ENCODE measurements at places on chromosomes 4 and X.

GRCh38 chr4:177119021-177119471 lies 190.6 kb upstream of the NEIL3 start:
- no peak for DNase-seq

- DNase-seq, result no peak
Observed at GRCh38 chr4:153814789-153815188, 25.9 kb upstream of the SFRP2 start.

GRCh38 chr4:53816561-53816960 lies 225.3 kb upstream of the LNX1 start:
- no peak for DNase-seq

- no peak for DNase-seq
Observed at GRCh38 chr4:148735432-148736155, 293.4 kb upstream of the NR3C2 start.

- DNase-seq, result no peak
Observed at GRCh38 chrX:131783555-131784308, 239.4 kb upstream of the STK26 start.

- no peak for DNase-seq
Observed at GRCh38 chr4:99762728-99763127, 53.9 kb upstream of the DAPP1 start.

DNA sequence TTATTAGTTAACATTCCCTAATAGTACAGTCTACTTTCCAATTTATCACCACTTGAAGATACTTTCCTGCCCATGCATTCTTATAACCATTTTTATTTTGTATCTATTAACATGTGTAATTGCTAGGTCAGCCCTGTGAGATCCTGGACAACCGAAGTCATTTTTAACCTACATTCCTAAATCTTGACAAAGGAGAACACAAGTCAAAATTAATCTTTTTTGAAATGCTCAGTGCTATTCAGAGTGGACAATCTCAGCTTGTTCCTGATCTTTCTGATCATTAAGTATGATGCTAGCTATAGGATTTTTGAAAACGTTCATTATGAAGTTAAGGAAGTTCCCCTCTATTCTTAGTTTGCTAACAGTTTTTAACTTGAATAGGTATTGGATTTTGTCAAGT lies 37.5 kb downstream of the ANXA10 start:
- DNase-seq, result no peak

- DNase-seq, result no peak
Observed at GRCh38 chrX:116246261-116246660, 75.7 kb downstream of the AGTR2 start.

- DNase-seq, result no peak
Observed at GRCh38 chr4:117084866-117085701, at the start of gene TRAM1L1. Gene TRAM1L1 (minus strand): TSS chr4:117085576. CDS start chr4:117085393, 183 bp downstream.

DNA sequence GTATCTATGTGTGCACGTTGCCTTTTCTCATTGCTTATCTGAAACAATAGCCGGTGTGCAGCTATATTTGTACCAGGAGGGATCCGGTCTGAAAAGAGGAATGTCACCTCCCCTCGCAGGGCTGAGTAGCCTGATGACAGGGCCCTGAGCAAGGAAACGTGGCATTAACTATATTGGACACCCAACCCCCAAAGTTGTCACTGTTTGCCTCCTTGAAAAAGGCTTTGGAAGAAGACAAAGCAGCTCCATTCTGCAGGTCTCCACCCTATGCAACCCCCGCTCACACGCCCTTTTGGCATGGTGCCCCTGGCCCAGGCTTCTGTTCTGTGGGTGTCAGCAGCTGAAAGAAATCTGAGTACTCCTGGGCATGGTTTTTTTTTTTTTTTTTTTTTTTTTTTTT lies 8.2 kb downstream of the PRRG3 start:
- no peak for DNase-seq

DNA sequence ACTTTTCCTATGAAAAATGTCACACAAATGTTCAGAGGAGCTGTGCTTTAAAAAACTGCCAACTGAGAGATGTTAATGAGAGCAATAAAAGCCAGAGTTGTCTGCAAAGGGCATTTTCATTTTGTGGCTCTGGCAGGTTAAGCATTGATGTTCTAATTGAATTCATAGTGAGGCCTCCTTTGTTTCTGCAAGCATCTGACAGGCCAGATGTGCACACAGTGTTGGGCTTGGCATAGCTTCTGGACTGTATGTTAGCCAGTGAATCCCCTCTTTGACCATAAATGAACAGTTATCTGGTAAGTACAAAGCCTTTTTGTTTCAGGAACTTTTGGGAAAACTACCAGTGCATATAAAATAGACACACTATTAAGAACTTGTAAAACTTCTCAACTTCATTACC lies 81.9 kb downstream of the JADE3 start:
- no peak for DNase-seq

DNA sequence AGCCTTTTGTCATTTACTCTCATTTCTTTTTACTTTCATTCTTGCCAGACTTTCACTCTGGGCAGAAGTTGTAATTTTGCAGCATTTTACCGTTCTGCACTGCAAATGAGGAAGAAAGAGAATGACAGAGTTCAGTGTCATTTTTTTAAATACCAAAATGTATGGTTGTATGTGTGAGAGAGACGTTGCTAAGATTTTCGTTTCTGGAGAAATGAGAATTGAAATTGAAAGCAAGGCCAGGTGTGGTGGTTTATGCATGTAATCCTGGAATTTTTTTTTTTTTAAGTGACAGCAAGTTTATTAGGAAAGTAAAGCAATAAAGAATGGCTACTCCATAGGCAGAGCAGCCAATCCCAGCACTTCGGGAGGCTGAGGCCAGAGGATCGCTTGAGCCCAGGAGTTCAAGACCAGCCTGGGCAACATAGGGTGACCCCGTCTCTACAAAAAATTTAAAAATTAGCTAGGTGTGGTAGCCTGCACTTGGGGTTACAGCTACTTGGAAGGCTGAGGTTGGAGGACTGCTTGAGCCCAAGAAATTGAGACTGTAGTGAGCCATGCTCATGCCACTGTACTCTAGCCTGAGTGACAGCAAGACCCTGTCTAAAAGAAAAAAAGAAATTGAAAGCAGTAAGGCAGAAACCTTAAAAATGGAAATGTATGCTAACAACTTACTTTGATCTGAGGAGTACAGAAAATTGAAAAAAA lies 12.9 kb downstream of the DCK start:
- DNase-seq, result peak; percentile 64

- DNase-seq, result no peak
Observed at GRCh38 chr4:154343651-154344050, 147.9 kb downstream of the DCHS2 start.

GRCh38 chr4:40401096-40401495 lies 66.0 kb downstream of the CHRNA9 start:
- no peak for DNase-seq

DNA sequence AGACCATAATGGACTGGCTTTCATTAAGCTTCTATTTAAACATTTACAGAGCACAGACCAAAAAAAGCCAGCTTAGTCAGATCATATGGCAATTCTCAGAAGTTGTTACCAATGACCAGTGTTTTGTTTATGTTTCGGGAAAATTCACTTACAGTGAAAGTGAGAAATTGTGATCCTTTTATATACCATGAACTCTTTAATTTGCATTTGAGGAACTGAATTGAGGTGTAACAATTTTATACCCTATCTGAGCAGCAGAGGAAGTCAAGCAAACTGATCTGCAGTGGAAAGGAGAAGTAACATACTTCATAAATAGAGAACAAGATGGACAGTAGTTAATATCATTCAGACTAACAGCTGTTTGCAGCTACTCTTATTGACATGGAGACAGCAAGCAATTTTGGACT lies 97.1 kb downstream of the TMA16 start:
- peak; percentile 89 for DNase-seq

DNA sequence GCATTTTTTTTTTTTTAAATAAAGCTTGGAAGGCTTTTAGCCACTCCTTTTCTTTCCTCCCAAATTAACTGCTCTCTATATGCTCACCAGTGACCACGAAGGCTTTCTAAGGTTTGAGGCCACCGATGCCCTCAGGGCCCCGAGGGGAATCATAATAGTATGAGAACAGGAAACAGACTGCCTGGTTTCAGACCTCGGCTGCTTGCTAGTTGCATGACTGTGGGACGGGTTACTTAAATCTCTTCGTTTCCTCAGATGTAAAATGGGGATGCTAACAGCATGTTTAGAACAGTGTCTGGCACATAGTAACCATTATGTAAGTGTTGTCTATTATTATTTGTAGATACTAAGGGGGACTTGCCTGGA lies 3.6 kb downstream of the LINC00632 start:
- no peak for DNase-seq

DNA sequence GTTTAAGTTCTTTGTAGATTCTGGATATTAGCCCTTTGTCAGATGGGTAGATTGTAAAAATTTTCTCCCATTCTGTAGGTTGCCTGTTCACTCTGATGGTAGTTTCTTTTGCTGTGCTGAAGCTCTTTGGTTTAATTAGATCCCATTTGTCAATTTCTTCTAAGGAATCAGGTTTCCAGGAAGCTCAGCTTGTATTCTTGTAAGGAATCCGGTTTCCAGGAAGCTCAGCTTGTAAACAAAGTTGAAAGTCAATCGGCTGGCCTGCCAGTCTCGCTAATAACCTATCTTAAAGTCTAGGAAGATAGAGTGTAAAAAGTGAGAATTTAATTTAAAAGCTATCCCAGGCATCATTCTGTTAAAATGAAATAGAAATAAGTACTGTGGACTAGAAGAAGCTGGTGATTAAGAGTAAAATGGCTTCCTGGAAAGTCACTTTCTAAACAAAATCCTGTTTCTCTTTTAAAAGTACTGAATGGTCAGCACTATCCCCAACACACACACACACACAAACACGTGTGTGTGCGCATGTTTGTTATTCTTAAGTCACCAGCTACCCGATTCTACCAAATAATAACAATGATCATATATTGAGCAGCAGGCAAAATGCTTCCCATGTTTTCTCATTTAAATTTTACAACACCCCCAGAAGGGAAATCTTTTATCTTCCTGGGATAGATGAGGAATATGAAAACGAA lies 171.7 kb downstream of the PAPSS1 start:
- DNase-seq, result no peak

- peak; percentile 67 for DNase-seq
Observed at GRCh38 chr4:16227462-16227868, 1.2 kb upstream of the TAPT1 start.

DNA sequence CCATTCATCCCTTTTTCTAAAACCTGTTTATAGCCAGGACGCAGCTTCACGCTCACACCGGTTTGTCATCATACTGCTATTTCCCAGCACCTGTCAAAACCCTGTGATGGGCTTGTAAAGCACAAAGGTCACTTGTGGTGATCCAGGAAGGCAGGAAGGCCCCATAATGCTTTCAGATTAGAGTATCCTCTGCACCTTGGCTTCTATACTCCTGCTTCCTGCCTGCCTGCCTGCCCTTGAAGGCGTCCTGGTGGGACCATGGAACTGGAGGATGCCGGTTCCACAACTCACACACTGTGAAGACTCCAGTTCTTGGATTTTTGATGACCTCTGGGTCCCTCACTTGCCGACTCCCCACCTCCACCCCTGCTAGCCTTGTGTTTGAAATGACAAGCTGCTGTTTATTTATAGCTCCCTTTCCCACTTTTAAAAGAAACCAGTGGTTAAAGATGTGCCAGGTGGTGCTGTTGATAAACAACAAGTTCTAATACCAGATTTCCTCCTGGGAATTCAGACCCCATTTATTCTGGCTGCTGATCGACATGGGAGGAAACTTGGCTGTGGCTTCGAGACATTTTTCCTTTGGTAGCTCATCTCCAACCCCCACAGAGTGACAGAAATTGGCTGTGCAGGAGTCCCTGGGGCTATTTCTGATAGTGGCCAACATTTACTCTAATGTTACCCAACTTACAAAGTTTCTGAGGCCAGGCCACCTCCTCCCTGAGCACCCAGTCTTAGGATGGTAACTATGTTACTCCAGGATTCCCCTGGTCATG lies 211.5 kb downstream of the KDR start:
- no peak for DNase-seq

Data from NAMALWA (cell line).